Activated CD4-positive, alpha-beta T cell treated with anti-CD3 and anti-CD28 coated beads, Interleukin-2, amount 50 U/mL, for 16 hours (primary cell): ENCODE measurements at places on chromosomes 7 and 10.

DNA sequence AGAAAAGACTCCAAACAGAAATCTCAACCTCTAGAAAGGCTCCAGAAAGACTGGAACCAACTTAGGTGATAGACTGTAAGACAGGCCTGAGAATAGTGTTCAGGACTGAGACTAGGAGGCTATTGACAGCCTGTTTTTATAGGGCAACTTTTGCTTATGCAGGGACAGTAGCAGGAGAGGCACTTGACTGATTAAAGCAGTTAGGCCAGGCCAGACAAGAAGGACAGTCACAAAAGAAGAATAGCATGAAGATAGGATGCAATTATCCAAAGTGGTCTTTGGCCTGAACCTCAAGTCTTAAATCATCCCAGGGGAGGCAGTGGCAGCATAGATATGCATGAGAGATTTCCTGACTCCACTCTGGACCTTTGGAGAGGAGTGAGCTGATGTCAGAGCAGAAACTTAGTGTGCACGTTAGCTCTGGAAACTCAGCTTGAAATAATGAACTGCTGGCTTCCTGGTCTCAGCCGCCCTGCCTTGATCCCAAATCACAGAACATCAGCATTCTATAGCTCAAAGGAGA is 290.6 kb downstream of the SORCS3 start:
- no peak for DNase-seq

DNA sequence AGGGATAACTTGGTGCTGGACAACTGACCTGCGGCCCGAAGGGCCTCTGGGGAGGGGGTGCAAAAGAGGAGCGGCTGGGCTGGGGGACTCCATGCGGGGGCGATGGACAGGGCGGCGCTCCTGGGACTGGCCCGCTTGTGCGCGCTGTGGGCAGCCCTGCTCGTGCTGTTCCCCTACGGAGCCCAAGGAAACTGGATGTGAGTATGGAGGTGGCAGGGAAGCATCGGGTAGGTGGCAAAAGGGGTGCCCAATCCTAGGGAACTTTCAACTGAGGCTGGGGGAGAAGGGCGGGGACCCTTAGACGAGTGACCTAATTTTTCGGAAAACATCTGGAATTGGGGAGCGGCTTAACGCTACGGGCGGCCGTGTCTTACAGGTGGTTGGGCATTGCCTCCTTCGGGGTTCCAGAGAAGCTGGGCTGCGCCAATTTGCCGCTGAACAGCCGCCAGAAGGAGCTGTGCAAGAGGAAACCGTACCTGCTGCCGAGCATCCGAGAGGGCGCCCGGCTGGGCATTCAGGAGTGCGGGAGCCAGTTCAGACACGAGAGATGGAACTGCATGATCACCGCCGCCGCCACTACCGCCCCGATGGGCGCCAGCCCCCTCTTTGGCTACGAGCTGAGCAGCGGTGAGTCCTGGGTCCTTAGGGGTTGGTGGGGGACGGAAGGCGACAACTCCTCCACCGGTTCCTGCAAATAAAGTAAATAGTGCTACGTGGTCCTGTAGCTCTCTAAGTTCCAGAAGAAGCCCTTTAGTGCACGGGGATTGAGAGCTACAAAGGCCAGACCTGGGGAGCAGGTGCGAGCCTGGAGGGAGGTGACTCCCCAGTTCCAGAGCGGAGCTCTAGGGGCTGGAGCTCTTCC is 622 bp downstream of the WNT16 start:
- peak; percentile 43 for DNase-seq

DNA sequence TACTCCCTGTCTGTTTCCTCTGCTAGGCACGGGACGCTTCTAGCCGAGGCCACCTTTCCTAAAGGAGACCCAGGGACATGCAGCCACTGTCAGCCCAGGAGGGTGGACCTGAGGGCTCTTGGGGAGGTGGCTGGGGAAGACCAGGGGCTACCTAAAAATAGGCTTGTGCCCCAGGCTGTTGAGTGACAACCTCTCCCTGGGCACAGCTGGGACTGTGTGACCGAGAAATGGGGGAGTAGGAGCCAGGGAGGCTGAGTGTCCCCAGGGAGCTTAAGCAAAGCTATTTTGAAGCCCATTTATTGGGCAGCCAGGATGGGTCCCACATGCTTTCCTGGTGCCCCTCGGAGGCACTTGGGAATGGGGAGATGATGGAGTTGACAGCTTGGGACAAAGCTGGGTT is 63.8 kb downstream of the CALML3 start:
- DNase-seq = no peak

GRCh38 chr10:101778151-101778780 is 2.4 kb upstream of the FGF8 start:
- DNase-seq = no peak

DNA sequence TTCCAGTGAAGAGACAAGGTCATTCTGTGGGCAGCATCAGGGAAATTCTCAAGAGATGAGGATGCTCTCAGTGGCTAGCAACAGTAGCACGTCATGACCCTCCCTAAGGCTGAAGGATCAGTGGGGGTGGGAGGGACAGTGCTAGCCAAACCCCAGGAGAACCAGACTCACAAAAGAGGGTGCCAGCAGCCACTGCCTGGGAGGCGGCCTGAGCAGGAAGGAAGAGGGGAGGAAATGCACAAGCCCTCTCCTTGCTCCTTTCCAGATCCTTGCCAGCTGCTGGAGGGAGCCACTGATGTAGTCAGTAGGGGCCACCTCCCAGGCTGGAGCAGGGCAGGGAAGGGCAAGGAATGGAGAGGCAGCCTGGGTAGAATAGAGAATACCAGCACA is 302.7 kb downstream of the RPS24 start:
- DNase-seq = no peak

GRCh38 chr10:29131952-29132547 is 156.8 kb upstream of the LYZL1 start:
- DNase-seq = no peak

- no peak for DNase-seq
Observed at GRCh38 chr7:12158334-12159060, 52.6 kb upstream of the TMEM106B start.

DNA sequence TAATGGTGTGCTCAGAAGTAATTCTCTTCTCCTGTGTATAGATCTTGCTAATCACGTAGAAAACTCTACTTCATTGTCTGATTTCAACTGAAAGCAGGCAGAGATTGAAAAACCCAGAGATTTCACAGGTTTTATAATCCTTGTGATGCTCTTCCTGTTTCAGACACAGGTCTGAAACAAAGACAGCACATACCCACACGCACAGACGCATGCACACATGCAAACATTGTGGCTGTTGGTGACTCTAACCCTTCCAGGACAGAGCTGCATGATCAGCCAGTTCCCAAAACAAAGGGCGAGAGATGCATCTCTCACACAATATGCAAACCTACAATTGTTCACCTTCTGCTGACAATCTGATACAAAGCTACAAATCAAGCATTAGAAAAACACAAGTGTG is 11.1 kb upstream of the TFEC start:
- no peak for DNase-seq

- DNase-seq = no peak
Observed at GRCh38 chr7:76509931-76510877, at the start of gene UPK3B. Gene UPK3B (plus strand): TSS chr7:76510552. CDS start chr7:76510653, 101 bp downstream.

GRCh38 chr10:35262436-35262835 is 73.9 kb upstream of the CCNY start:
- no peak for DNase-seq

DNA sequence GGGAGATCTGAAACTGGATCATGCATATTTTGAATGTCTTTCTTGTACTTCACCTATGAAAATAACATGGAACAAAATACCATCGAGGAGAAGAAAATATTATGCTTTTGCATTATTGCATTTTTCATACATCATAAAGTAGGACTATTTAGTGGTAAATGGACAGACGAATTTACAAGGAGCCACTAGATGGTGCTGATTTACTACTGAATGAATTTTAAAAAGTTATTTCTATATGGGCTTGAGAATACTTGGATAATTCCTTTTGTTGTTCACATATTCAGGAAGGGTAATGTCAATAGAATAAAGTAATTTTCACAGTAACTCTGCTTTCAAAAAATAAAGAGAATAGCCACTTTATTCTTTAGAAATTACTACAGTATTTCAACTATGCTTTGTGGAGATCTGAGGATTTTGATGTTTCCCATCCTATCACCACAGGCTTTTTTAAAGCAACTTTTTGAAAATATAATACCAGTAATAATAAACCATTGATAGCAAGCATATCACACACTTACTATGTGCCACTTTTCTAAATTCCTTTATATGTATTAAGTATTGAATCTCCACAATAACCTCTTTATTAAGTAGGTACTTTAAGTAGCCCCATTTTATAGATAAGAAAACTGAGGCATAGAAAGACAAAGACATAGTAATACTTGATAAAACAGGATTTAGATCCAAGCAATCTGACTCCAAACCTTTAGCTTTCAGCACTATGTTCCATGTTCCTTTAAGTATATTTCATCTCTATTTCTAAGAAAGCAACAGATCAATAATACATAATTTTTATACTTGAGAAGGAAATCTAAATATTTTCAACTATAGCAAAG is 38.6 kb downstream of the NEBL start:
- no peak for DNase-seq

- DNase-seq = no peak
Observed at GRCh38 chr7:134339475-134339874, 22.7 kb upstream of the SLC35B4 start.

GRCh38 chr7:134910968-134911367 is 75.3 kb upstream of the AGBL3 start:
- DNase-seq = no peak

DNA sequence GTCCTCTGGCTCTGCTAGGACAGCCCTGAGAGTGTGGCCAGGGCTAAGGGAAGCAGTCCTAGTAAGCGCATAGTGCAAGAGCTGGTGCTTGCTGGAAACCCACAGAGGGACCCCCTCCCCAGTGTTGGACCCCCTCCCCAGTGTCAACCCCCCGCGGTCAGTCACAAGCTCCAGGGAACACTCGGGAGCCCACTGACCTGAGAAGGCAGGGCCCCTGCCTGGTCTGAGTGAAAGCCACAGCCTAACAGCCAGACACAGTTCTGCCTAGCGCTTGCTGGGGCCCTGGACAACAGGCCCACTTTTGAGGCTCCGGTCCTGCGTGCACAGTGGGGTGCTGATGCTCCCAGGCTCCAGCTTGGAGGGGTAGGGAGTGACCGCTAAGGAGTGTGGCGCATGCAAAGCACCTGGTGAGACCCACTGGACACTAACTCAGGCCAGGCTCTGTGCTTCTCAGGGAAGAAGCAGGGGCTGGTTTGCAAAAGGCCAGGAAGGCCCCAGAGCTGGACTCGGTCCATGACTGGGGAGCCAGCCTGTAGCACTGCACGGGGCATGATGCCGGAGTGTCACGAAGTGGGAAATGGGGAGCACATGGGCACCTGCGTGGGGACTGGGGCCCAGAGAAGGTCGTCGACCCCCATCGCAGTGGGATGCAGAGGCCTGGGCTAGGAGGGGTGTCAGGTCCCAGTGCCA is 175.8 kb upstream of the PPP2R2D start:
- no peak for DNase-seq

DNA sequence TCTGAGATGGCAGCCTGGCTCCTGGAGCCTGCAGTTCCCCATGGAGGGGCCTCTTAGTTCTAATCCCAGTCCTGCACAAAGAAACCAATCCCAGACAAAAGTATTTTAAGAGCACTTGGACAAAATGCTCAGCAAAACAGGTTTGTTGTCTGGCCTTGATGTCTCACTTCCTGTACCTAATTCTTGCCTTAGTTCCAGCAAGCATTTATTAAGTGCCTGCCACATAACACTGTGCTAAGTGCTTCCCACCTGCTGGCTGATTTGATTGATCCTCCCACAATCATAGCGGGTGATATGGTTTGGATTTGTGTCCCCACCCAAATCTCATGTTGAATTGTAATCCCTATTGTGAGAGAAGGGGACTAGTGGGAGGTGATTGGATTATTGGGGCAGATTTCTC is 65.7 kb upstream of the HABP2 start:
- DNase-seq = no peak

GRCh38 chr10:21315645-21316220 is 209.7 kb downstream of the SKIDA1 start:
- DNase-seq = no peak

- DNase-seq = no peak
Observed at GRCh38 chr7:85719981-85720953, 533.4 kb upstream of the SEMA3D start.

- no peak for DNase-seq
Observed at GRCh38 chr10:68560186-68560942, at the start of gene TET1. Gene TET1 (plus strand): TSS chr10:68560337. CDS start chr10:68572339, 12,002 bp downstream.

GRCh38 chr10:47027108-47027783 is 116.0 kb downstream of the PTPN20 start:
- DNase-seq = no peak

GRCh38 chr7:131921016-131921415 is 364.6 kb upstream of the PODXL start:
- no peak for DNase-seq

GRCh38 chr10:120715171-120715570 is 136.0 kb upstream of the WDR11 start:
- no peak for DNase-seq

- DNase-seq = no peak
Observed at GRCh38 chr7:114598946-114599345, 184.3 kb downstream of the FOXP2 start.

- DNase-seq = no peak
Observed at GRCh38 chr10:23892296-23892695, 316.6 kb upstream of the KIAA1217 start.

DNA sequence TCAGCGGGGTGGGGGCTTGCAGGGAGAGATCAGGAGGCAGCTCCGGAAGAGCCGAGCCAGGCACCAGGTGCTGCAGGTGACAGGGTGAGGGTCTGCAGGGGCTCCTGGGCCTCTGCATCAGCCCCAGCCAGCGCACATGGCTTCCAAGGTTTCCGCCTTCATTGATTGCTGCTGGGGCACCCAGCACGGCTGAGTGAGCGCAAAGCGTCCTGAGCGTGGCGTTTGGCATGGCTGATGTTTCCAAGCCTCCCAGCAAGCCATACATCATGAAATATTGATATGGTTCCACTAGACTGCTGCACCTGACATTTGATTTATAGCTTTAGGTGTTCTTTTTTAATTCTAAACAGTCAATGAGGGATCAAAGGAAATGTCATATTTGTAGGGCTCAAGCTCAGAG is 259.0 kb downstream of the WDR37 start:
- no peak for DNase-seq

DNA sequence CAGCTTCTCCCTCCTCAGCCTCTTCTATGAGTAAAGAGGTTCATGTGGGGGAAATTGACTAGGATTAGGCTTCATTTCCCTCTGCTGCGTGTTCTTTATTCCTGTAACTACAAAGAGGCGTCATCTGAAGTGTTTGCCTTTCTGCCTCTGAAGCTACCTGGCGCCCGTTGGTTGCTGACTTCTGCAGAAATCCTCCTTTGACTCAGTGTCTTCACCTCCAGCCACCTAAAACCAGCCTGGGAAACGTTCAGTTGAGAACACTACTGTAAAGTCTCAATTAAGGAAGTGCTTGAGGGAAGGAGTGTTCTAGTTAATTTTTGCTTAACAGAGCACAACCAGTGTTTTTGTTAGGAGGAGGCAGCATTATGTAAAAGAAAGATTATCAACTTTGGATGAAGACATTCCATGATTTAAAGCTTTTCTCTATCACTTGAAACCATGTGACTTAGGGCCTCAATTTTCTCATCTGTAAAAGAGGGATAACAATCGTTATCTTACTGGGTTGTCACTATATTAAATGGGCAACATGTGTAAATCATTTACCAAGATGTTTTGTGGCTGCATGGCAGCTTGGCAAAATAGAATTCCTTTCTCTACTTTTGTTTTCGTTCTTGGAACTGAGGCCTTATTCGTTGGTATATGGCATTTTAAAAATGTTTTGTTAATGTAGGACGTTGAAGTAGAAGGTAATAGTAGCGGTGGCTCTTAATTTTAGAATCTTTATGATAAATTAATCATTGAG is 642.9 kb downstream of the SDK1 start:
- no peak for DNase-seq
